ENCODE measurements at places on chromosomes 11 and 22. TPM values are rescaled to one million over a fixed set of nuclear protein-coding genes. Genes with fewer than 3 reads are reported as not detected.

- no peak for DNase-seq
These were observed 101.1 kb downstream of the MICAL3 start for GRCh38 chr22:17922925-17923903.

DNA sequence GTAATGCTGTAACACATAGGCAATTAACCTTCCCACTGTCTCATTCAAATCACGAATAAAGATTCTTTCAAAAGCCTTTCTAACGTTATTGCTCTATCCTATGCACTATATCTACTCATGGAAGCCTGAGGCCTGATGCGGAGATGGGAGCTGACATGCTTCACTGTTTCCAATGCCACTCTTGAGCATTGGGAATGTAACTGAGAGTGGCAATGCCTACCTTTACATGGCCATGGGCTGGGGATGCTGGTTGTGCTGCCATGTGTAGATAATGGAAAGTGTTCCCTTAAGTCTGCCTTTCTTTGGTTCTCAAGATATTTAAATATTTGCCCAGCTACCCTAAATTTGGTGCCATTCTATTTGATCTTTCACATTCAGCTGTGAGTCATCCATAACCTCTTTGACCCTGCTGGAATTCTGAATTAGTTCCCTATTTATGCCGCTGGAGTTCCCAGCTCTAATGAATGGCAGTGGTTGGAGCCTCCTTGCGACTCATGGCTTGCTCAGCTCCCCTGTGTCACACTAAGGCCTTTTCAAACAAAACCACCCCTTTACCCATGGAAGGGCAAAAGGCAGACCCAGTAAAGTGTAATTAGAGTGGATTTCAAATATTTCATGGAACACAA lies 21.4 kb upstream of the DKK3 start:
- DNase-seq, result no peak

GRCh38 chr11:33064033-33064825 lies 24.9 kb downstream of the TCP11L1 start:
- DNase-seq, result no peak

GRCh38 chr11:121576531-121576930 lies 123.8 kb upstream of the SORL1-AS1 start:
- no peak for DNase-seq

DNA sequence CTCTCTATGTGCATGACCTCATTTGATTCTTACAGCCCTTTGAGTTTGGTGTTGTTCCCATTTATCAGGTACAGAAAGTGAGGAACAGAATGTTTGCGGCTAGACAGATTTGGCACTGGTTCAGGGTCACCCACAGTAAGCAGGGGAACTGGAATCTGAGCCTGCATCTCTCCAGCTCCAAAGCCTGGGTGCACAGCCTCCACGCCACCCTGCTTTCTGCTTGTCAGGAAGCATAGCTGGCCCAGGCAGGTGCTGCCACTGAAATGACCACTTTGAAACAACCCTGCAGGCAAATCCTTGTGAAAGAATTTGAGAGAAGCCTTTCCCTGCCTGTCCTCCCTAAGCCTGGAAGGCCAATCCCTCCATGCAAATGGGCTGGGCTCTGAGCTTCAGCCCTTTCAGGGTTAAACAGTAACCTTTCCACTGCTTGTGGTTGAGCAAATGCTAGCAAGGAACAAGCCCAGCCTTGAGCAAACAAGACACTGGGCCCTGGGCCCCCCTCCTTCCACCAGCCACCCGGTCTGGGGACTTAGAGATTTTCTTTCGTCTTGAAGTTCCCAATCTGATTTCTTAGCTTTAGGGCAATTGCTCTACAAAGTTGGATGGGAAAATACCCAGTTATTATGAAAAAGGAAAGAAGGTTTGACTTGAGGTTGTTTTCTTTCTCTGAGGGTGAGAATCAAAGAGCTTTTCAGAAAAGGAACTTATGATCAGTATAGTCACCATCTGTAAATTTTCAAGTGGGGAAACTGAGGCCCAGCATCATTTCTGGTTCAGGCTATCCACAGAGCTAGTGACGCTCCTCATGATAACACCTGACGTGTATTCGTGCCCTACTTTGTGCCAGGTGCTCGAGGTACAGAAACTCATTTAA lies 19.4 kb downstream of the EHF start:
- no peak for DNase-seq

OR51Q1 gene
- polyA plus RNA-seq, result not detected

MMP8 gene
- polyA plus RNA-seq, result not detected

PATE1 gene
- polyA plus RNA-seq, result not detected
